NCI-H1930 (cell line): ENCODE measurements at places on chromosomes 4 and X.

- no peak for DNase-seq
Observed at GRCh38 chrX:106284431-106285025, 116.4 kb downstream of the PWWP3B start.

- no peak for DNase-seq
Observed at GRCh38 chrX:43121637-43122036, 343.7 kb upstream of the PPP1R2C start.

DNA sequence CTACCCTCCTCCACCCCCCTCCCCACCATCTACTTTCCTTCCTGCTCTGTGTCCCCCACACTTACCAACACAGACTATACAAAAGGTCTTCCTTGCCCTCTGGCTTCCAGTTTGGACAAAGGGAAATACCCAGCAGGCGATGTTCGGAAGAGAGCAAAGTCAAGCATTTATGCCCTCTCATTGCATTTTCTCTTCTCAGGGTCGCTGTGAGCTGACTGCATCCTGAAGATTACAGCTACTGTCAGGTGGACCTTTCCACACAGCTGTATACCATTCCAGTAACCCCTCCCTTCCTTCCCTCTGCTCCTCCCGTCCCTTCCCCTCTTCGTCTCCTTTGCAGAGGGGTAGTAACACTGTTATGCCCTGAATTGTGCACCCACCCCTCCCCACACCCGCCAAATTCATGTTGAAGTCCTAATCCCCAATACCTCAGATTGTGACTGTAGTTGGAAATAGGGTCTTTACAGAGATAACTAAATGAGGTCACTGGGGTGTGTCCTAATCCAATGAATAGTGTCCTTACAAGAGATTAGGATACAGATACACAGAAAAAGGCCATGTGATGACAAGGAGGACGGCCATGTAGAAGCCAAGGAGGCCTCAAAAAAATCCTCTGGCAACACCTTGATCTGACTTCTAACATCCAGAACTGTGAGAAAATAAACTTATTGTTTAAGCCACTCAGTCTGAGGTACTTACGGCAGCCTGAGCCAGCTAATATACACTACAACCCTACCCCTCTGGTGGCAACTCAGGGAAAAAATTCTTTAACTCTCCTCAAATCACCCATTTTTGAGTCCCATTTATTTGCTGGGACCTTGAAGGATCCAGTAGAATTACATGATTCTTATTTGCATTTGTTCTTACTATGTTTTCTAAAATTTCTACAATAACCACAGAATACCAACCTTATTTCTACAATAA, 11.7 kb downstream of the MORF4L2 start:
- DNase-seq: no peak

DNA sequence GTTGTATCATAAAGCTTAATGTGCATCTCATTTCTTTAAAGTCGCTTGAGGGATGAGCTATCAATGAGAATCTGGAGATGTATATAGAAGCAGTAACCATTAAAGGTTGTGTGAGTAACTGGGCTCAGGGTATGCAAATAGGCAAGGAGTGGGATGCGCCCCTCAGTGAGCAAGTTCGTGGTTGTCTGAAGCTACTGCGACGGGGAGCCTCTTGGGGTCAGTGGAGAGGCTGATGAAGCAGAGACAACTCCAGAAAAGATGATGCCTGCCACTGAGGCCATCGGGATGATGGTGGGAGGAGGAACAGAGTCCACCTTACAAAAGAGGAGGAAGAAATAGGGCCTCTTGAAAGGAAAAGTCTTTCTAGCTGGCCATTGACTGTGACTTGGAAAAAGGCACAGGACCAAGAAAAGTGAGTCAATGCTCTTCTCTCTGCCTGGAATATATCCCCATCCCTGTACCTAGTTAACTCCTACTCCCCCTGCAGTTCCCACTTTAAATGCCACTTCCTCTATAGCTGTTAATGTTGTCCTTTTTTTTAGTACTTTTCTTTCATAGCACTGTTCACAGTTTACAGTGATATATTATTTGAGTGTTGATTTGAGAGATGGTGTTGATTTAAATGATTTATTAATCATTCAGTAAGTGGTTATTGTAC, 51.4 kb upstream of the LSM6 start:
- no peak for DNase-seq

- DNase-seq: no peak
Observed at GRCh38 chrX:41881166-41881565, 42.2 kb downstream of the CASK start.

DNA sequence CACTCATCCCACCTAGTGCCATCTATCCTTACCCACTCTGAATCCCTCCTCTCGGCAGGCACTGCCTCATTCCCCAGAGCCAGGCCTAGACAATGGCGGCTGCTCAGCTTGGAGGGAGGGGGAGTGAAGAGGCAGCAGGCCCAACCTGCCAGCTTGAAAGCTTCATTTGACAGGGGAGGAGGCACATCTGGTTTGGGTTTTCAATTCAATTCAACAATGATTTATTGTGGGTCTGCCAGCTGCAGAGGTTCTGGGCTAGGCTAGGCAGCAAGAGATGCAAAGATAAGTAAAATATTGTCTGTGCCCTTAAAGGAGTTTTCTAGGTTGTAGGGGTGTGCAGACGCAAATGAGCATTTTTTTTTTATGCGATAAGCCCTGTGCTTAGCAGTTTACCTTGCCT, 58.5 kb downstream of the RTL9 start:
- no peak for DNase-seq

GRCh38 chrX:109345856-109346255, 136.0 kb downstream of the GUCY2F start:
- no peak for DNase-seq

DNA sequence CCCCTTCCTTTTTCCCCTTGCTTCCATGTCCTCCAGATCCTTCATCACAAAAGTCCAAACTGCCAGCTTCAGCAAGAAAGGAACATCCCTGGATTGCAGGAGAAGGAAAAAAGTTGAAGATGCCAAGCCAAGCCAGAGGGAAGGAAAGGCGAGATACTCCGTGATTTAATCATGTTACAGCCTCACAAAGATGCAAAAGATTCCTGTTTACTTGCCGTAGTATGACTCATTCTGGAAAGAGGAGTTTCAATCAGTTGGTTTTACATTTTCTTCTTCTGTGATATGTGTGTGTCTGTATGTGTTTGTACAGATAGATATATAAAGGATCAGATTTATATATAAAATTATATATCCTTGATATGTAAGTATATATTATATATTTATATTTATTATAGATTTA, 69.3 kb downstream of the BTC start:
- no peak for DNase-seq

GRCh38 chr4:82706349-82707000, 92.1 kb downstream of the SCD5 start:
- DNase-seq: no peak

DNA sequence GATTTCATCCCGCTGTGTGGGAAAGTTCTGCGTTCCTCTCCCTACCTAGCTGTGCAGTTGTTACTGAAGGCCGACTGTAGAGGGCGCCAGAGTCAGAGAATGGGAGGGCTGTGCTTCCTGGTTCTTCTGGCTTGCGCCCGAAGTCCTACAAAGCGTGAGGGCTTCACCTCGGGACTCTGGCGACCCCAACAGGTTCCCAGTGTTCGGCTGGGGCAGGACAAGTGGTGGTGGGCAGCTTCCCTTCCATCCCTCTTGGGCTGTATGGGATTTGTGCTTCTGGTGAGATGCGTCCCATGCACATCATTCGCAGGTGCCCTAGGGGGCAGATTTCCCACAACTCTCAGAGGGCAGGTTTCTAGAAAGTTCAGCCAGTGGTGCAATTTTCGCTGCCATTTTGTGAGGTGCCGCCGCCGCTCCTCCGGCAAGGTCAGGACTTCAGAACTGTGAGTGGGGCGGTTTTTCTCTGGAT, 27.3 kb downstream of the CT45A1 start:
- no peak for DNase-seq

DNA sequence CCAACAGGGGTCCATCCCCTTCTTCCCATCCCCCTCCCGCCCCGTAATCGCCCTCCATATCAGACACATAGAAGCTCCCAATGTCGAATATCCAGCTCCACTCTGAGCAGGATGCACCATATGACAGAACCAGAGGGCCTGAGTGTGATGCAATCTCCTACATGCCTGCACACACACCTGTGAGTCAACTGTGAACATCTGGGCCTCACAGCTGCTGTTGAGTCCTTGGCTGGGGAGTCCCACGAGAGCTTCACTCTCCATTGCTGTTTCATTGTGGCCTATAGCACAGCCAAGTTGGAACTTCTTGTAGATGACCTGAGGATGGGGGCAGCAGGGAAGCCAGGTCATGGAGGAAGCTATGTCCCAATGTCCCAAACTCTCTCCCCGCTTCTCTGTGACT, 8.2 kb downstream of the SLC38A5 start:
- no peak for DNase-seq

DNA sequence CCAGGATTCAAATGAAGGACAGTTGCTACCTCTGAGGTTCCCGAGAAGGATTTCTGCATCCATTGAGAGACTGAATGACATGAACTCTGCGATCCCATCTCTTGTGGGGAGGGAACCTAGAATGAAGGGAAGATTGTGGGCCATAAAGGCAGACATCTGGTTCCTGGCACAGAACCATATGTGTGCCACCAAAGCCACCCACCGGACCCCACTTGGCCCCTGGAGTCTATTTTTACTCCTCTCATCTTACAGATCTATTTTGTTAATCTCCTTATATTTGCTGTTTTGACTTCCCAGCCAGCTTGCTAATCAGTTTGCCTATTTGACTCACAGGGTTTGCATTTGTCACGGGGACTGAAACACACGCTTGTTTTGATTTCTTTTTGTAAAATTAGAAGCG, 7.3 kb downstream of the SOD3 start:
- DNase-seq: no peak

- no peak for DNase-seq
Observed at GRCh38 chr4:134708026-134708425, 506.4 kb upstream of the PABPC4L start.

DNA sequence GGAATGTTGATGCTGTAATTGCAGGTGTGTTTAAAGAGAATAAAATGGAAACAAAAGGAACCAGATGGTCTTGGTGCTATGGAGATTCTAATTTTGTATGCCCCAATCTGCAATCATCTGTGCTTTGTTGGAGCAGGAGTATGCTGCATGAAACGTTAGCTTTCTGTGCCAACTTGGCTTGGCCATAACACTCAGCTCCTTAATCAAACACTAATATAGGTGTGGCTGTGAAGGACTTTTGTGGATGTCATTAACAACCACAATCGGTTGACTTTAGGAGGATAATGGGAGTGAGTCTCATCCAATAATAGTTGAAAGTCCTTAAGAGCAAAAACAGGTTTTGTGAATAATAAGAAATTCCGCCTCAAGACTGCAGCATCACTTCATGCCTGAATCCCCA, 399.2 kb downstream of the NLGN4X start:
- no peak for DNase-seq

DNA sequence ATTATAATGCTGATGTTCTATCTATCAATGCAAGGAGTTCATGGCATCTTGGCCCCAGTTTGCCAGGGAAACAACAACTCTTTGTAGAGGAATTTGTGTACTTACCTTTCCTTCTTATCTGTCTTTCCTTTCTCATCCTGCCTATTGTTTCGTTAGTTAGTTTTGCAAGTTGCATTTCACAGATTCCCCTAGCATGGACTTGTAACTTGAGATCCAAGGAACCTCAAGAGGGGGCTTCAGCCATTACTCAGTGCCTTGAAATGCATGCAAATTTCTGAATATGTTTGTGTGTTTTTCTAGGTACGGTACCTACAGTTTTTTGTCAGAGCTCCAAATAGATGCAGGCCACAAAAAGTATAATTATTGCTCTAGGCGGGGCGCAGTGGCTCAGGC, 203.6 kb downstream of the LDB2 start:
- no peak for DNase-seq

- peak; percentile 77 for DNase-seq
Observed at GRCh38 chrX:7927259-7928167, at the start of gene PNPLA4. Gene PNPLA4 (minus strand): TSS chrX:7927413. CDS start chrX:7926119, 1,294 bp downstream.

DNA sequence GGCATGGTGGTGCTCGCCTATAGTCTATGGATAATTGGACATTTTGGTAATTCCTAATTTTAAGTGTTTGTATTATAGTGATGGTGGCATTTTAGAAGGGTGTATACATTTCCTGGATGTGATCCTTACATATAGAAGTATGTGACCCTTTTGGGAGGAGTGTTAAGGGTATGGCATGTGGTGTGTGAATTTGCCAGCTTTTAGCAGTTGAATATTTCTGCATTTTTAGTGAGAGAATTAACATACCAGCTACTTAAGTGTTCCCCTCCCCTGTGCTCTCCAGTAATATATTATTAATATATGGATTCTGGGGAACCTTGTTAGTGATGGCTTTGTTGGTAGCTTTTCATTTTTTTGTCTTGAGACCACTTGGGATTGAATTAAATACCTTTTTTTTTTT, 55.3 kb downstream of the STAG2 start:
- DNase-seq: no peak

- DNase-seq: no peak
Observed at GRCh38 chrX:15204130-15204751, 65.6 kb downstream of the ASB9 start.

- DNase-seq: no peak
Observed at GRCh38 chr4:87950936-87951511, 24.5 kb upstream of the SPP1 start.

DNA sequence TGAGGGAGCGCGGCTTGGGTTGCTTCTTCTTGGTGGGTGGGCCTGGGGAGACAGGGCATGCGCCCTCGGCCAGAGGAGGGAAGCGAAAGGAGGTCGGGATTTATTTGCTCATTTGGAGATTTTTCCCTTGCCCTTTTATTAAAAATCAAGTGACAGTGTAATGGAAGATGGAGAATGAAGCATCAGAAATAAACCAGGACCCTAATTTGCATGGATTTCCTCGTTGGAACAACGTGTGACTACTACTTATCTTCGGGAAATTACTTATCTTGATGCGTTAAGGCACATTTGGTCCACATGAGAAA, 709 bp upstream of the CLOCK start:
- DNase-seq: no peak

GRCh38 chrX:46819136-46819535, 17.7 kb upstream of the RP2 start:
- no peak for DNase-seq

- no peak for DNase-seq
Observed at GRCh38 chrX:141857479-141857878, 19.4 kb downstream of the MAGEC3 start.

DNA sequence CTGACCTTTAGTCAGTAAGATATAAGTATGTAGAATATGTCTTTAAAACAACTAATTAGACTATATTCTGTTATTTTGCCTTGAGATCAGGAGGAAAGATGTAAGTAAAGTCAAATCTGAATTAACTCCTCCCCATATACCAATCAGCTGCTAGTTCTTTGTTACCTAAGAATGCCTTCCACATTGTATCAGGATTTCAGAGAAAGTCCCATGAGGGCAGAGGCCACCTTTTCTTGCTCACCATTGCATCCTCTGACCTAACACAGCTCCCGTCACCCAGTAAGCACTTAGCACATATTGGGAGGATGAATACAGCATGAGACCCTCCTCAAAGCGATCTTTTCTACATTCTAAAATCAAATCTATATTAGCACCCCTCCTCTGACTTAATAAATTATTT, 87.0 kb downstream of the COL25A1 start:
- DNase-seq: no peak

GRCh38 chr4:37595875-37596680, 90.1 kb downstream of the RELL1 start:
- no peak for DNase-seq

GRCh38 chr4:7414046-7414445, 20.7 kb downstream of the PSAPL1 start:
- no peak for DNase-seq
